Esophagus squamous epithelium (tissue), 5 donors: ENCODE measurements at places on chromosomes 7 and 10.
A peak's percentile ranks its signal among the peaks of the same experiment; 100 is the strongest.

DNA sequence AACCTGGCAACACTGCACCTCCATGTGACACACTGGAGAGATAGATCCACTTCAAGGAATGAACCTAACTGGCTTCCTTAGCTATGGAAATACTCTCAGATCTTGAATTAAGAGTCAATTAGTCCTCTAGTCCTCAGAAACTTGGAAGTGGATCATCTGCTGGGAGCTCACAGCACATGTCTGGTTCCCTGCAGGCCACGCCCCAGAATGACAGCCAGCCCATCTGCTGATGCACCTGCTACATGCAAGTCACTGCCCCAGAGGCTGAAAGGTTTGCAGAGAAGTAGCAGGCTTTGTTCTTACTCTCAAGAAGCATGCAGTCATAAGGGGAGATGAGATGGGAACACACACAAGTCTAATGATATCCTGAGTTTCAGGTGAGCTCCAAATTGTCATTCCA is 275.9 kb downstream of the SKAP2 start:
- no peaks in the 10 kb centered on the region for H3K36me3 ChIP-seq
- DNase-seq, result no peak
- no peak overlapping the region for H3K4me3 ChIP-seq
- H3K27me3 ChIP-seq, result no peaks in the 10 kb centered on the region
- peaks cover 3% of the 10 kb centered on the region for H3K4me1 ChIP-seq

DNA sequence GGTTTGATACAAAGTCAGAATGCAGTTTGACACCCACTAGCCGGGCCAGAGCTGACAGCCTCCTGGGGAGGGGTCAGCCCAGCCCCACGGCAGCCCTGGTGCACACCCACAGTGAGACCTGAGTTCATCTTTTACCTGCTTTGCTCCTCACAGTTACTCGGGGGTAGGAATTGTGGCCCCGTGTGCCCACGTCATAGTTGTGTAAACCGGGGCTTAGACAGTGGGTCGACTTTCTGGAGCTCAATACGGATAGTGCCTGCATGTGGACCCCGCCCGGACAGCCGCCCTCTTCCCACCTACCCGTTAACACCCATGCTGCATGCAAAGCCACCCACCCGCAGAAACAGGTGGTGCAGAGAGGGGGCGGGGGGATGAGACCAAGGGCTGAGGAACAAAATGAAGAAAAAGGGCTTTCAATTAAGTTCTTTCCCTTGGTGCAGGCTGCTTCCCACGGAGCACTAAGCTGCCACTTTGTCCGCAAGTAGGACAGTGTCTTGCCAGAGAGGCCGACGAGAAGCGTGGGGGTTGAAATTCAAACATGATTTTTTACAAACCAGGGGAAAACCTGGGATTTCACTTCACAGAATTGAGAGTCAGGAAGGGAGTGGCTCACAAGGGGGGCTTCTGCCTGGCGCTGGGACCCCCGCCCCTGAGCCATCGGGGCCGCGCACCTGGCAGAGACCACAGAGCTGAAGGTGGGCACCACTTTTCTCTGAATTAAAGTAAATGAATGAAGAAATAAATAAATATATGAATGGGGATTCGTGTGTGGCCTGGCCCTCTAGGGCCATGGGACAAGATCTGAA is 24.6 kb upstream of the FOXL3 start:
- H3K27ac ChIP-seq, result no peak overlapping the region
- no peaks in the 10 kb centered on the region for H3K27me3 ChIP-seq
- H3K4me3 ChIP-seq, result no peak overlapping the region
- no peaks in the 10 kb centered on the region for H3K4me1 ChIP-seq
- H3K36me3 ChIP-seq, result peaks cover 9% of the 10 kb centered on the region

DNA sequence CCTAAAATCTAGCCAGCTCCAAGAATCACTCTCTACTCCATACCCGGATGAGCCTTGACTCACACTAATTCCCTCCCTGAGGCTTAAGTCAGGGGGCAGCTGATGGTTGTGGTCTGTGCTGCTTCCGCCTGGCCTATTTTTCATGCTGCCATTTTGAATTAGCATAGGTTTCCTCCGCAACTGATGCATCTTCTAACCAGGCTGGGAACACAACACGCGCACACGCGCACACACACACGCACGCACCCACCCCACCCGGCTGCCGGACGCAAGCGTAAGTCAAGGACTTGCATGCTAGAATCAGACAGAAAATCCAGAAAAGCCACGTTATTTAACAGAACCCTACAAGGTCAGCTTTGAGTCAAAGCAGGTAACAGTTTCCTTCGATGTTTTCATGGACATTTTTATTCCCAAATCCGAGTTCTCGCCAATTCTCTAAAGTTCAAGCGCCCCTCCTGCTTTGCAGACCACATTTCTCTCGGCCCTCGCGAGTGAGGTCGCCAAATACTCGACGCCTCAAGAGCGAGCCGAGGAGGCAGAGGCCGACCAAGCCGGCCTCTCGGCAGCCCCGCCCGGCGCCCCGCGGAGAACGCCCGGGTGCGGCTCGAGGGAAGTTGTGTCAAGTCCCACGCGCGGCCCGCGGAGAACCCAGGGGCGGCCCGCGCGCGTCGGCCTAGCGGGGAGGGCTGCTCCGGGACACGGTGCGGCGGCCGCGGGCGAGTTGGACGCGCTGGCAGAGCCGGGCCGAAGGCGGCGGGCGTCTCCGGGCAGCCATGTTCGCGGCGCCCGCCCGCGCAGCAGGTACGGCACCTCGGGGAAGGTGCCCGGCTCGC is 961 bp downstream of the SCRN1 start:
- peak overlapping the region; percentile 92 for H3K27ac ChIP-seq
- no peaks in the 10 kb centered on the region for H3K27me3 ChIP-seq
- H3K4me3 ChIP-seq, result peak overlapping the region; percentile 95
- no peaks in the 10 kb centered on the region for H3K36me3 ChIP-seq

GRCh38 chr7:126845331-126845730 is 407.4 kb downstream of the GRM8 start:
- no peak overlapping the region for H3K27ac ChIP-seq
- H3K36me3 ChIP-seq, result no peaks in the 10 kb centered on the region
- no peak overlapping the region for H3K4me3 ChIP-seq
- no peak for DNase-seq

DNA sequence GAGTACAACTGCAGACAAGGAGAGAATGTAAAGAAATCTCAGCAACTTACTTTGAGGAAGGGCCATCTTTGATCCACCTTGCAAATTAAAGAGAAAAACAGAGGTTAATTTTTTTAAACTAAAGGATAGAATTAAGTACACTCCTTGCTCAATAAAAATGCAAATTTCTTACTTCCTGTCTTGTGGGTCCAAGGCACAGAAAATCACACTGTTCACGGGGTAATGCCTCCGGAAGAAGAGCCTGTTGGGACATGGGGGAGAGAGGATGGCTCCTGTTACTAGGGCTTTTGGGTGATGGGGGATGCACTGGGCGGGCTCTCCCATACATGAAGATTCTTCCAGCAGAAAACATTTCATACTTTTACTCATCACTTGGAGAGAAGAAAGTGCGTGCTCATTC is 301.8 kb downstream of the TNS3 start:
- no peaks in the 10 kb centered on the region for H3K4me1 ChIP-seq
- no peaks in the 10 kb centered on the region for H3K27me3 ChIP-seq
- H3K36me3 ChIP-seq, result no peaks in the 10 kb centered on the region
- no peak for DNase-seq
- H3K4me3 ChIP-seq, result no peak overlapping the region
